Right lobe of liver (tissue), 6 donors: ENCODE measurements at places on chromosomes 7 and 10.
A peak's percentile ranks its signal among the peaks of the same experiment; 100 is the strongest.

DNA sequence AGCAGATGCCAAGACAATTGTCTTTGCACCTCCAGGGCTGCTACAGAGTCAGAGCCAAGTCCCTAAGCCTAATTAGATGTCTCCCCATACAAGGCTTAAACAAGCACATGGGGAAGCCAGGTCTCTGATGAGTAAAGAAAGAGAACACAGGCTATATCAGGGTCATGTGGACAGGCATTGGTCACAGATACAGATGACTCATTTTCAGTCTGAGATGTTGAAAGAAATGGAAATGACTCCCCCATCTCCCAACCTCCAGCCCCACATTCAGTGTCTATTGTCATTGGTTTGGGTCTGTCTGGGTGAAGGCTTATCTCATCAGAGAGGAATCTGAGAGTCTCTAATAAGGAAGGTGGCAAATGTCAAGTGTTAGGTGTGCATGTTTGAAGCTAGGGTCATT is 290.1 kb upstream of the KIAA1217 start:
- H3K4me3 ChIP-seq = no peak overlapping the region
- no peak overlapping the region for H3K27ac ChIP-seq
- no peaks in the 10 kb centered on the region for H3K36me3 ChIP-seq
- no peaks in the 10 kb centered on the region for H3K27me3 ChIP-seq

DNA sequence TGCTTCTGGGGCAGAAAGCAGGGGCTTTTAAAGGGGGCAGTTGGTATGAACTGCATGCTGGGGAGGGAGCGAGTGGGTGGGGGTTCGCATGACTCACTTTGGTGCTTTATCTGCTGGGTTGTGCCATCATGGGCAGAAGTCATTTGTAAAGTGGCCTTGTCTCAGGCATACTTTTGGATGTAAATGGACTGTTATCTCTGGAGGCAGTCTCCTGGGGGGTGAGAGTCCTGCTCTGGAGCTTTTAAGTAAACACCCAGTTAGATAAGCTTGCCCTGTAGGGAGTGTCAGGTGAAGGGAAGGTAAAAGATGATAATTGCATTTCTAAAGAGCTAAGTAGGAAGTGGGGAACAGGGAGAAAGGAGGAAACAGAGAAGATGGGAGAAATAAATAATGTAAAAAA is 1.6 kb upstream of the GSTO1 start:
- H3K27me3 ChIP-seq = no peaks in the 10 kb centered on the region
- peak overlapping the region; percentile 99 for H3K27ac ChIP-seq
- DNase-seq = no peak
- peaks cover 47% of the 10 kb centered on the region for H3K4me1 ChIP-seq
- no peak overlapping the region for H3K4me3 ChIP-seq
- no peaks in the 10 kb centered on the region for H3K36me3 ChIP-seq

GRCh38 chr10:18437486-18437885 is 213.9 kb downstream of the NSUN6 start:
- DNase-seq = no peak
- no peaks in the 10 kb centered on the region for H3K4me1 ChIP-seq

DNA sequence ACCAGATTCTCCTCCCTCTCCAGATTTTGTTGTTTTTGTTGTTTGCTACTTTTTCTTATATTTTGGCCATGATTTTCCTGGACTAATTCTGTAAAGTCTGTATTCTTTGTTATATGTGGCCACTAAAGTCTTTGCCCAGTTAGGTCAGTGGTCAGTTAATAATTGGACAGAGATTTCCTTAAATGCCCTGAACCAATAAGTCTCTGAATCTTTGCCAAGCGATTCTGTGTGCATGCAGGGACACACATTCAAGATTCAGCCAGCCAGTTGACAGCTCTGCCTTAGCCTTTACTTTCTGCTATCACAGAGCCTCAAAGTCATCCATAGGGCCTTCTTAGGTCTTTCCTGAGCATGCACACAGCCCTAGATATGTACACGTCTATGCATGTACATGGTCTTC is 11.0 kb upstream of the COL17A1 start:
- no peak overlapping the region for H3K4me3 ChIP-seq
- H3K27me3 ChIP-seq = no peaks in the 10 kb centered on the region
- H3K36me3 ChIP-seq = no peaks in the 10 kb centered on the region

- peaks cover 21% of the 10 kb centered on the region for H3K4me1 ChIP-seq
- H3K36me3 ChIP-seq = no peaks in the 10 kb centered on the region
- H3K27me3 ChIP-seq = no peaks in the 10 kb centered on the region
- peak overlapping the region; percentile 97 for H3K27ac ChIP-seq
- H3K4me3 ChIP-seq = peak overlapping the region; percentile 81
- DNase-seq = peak; percentile 74
Measured at GRCh38 chr10:48306870-48307710, 613 bp downstream of the MAPK8 start.
